ENCODE measurements at places on chromosomes 16 and 17.
A peak's percentile ranks its signal among the peaks of the same experiment; 100 is the strongest.

- DNase-seq = no peak
These were observed 457.6 kb upstream of the ZFHX3 start for GRCh38 chr16:73505577-73505976.

GRCh38 chr17:47404875-47405274, 81.1 kb downstream of the EFCAB13 start:
- DNase-seq = no peak

- DNase-seq = peak; percentile 44
These were observed 2.5 kb upstream of the CDH3 start for GRCh38 chr16:68642436-68643101.

GRCh38 chr17:76543826-76544545, 4.1 kb downstream of the PRCD start:
- DNase-seq = no peak

DNA sequence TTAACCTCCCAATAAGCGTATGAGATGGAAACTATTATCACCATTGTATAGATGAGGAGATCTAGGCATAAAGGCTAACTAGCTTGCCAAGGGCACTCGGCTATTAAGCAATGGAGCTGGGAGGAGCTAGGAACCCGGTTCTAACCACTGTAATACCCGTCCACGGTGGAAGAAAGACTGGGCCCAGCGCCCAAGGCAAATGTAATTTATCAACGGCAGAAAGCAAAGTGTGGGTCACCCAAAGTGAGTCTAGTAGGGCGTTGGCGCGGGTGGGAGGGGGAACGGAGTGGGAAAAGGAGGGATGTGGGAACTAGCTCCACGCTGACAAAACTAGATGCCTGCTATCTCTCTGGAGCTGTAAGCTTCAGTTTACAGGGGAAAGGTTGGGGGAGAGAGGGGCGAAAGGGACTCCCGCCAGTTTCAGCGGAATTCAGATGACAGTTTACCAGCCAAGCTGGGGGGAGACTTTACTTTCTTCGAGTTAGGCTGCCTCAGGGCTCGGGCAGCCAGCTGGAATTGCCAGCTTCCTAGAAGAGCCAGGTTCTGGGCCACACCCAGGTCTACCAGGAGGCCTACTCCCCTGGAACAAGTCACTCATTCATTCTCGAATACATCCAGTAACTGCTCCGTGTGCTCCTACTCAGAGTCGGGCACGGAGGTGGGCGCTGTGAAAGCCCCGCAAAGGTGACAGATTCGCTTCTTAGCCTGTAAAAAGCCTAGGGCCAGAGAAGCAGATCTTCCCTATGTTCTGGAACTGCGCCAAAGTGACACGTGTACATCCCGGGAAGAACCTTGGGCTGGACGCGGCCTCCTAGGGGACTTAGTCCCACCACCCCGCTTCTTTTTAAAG, 837 bp downstream of the LRRC59 start:
- peak; percentile 31 for DNase-seq

DNA sequence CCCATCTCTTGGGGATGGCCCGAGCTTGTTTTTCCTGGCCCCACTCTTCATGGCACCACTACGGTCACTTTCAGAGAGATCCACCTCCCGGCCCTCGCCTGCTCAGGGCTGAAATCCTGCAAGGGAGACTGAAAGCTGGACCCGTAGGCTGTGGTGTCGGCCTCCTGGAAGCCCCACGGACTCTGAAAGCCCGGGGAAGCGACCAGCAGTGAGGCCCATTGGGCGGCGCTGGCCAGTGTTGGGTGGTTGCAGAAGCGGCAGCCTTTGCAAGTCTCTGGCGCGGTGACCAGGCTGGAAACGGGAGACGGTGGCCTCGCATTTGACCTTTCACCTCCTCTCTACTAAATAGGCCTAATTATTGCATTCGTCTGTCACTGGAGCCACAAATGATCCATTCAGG, 186.0 kb upstream of the FOXF1 start:
- DNase-seq = no peak

DNA sequence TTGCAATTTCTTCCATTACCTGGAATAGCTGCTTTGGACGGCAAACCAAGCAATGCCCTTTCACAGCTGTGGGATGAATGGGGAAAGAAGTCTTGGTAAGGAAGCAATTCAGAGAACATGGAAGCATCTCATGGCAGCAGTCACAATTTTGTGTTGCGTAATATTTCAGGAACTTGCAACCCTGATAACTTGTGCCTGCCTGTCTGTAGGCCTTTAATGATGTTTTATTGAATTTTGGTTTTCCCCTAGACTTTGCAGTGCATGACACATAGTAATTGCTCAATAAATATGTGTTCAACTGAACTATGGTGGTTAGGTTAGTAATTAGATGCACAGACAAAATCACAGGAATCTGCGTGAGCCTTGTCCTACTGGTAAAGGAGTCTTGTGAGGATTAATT, 439.5 kb downstream of the WWOX start:
- no peak for DNase-seq

DNA sequence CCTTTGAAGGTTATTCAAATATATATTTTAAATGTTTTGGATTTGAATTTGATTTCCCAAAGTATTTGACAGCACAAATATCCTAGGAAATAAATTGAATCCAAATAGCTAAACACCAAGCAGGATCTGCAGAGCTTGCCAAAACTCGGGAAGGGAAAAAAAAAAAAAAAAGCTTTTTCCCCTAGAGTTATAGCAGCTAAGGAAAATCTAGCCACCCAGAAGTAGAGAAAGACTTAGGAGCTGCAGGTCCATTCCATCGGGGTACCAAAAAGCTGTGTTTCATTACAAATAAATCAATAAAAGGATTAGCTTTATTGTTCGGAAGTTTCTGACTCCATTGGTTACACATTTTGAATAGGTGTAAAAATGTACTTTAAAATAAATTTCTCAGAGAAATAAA, 19.3 kb downstream of the HSF5 start:
- no peak for DNase-seq

DNA sequence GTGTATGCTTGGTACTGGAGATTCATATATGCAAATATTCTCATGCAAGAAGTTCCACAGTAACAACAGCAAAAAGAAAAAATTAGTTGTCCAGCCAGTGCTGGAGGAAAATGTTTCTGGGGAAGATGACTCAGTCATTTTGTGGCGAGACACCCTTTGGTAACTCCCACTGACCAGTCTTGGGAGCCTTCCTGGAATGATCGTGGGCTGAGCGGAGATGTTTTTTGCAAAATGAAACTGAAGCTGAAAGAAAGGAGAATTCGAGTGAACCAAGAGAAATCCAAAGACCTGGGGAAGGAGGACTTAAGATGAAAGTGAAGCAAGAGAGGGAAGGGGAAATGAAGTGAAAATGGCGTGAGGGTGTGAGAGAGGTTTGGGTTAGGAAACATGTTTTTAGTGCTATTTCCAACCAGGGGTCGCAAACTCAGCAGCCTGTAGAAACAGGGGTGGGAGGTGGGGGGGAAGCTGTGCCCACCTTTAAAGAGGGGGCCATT, 5.2 kb downstream of the ITPRIPL2 start:
- DNase-seq = no peak

GRCh38 chr16:84501077-84501735, 3.3 kb downstream of the MEAK7 start:
- no peak for DNase-seq

GRCh38 chr16:83717814-83718213, 90.0 kb upstream of the HSBP1 start:
- no peak for DNase-seq

Data from NCI-H345 (cell line).